Dorsolateral prefrontal cortex (tissue), 122 donors: ENCODE measurements at places on chromosomes 6 and 20.

GRCh38 chr6:36154286-36154685 lies 24.0 kb downstream of the MAPK13 start:
- no peak for DNase-seq

- no peak for DNase-seq
Observed at GRCh38 chr6:156828280-156828703, 51.1 kb downstream of the ARID1B start.

- peak; percentile 77 for DNase-seq
Observed at GRCh38 chr6:27251606-27252251, 4.2 kb downstream of the PRSS16 start.

GRCh38 chr6:46632053-46632452 lies 20.6 kb downstream of the CYP39A1 start:
- no peak for DNase-seq

DNA sequence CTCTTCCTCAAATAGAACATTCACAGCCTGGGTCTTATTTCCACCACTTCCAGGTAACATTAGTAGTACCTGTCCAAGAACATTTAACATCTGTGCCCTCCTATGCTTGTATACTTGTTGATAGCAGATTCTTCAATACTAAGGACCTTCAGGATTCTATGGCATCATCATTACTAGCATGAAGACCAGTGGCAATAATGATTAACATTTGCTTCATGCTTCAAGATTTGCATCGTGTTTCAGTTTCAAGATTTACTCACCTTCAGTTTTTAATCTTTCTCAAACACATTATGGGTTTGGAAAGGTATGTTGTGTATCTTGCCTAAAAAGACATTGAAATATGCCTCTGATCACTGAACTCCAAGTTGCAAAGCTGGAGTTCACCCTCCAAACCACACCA lies 412.8 kb upstream of the NRSN1 start:
- DNase-seq = no peak

DNA sequence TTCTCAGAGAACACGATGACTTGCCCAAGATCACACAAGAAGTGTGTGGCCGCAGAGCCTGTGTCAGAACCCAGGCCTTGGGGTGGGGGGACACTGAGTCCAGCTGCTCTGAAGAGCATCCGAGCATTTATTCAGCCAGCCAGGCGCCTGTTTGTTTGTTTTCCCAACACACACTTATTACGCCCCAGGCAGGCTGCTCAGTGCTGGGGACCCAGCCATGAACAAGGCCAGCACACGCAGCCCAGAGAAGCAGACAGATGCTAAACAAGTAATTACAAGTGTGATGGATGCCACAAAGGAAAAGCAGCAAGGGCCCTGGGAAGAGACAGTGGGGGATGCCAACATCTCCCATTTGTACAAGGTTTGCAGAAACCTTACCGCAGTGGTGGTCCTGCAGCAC lies 19.4 kb upstream of the SIRPA start:
- no peak for DNase-seq

- DNase-seq = no peak
Observed at GRCh38 chr6:71879016-71879415, 7.3 kb upstream of the RIMS1 start.

DNA sequence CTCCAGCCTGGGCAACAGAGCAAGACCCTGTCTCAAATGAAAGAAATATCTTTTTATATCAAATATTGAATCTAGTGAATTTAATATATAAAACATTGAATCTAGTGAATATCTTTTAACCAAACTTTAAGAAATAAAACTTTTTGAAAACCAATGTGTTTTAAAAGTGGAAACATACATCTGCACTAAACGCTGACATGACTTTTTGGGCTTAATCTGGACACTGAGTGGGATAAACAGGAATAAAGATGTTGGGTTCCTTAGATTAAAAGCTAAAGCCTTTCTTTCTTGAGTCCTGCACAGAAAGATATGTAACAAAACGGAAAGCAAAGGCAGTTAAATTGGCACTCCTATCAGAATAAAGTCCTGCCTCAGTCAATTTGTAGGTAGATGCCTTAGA lies 190.2 kb downstream of the ARHGAP18 start:
- DNase-seq = no peak

DNA sequence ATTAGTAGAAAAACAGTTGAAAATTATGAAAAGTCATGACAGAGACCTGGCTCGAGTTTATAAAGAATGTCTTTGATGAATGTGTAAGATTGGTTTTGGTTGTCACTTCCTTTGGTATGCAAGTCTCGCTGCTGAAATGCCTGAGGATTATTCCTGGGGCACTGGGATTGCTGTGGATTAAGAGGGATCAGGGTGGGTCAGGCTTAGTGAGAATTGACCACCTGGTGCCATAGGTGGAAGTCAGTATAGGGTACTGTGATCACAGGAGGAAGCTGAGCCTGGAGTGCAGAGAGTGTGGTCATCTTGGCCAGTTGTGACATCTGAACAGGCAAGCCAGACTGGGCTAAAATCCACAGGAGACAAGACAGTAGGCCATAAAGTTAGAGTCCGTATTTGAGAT lies 34.9 kb downstream of the CEP43 start:
- DNase-seq = no peak

DNA sequence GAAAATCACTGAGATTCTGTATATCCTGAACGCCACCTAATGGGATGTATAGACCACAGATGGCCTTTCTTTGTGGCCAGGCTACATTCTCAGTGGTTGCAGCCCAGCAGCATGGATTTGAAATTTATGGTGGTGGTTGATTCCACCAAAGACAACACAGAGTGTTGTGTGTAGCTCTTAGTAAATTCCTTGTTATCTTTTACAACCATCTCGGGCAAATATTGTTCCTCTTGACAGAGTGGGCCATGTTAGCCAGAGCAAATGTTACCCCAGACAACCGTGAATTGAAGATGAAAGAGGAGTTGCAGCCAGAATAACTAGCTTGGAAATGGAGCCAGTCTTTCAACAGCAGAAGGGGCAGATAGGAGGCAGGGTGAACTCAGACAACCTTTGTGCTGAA lies 39.5 kb downstream of the SLC24A3 start:
- no peak for DNase-seq

DNA sequence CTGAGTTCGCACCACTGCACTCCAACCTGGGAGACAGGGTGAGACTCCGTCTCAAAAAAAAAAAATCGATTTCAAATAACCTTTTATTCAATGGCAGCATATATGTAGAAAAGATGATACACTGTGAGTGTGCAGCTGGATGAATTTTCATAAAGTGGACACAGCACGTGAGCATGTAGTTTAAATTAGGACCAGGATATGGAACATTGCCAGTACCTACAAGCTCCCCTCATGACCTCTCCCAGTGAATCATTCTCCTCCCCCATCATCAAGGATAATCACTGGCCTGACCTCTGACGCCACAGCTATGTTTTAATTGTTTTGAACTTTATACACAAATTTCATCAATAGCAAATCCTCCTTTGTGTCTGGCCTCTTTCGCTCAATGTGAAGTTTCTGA lies 53.8 kb upstream of the HDAC2 start:
- DNase-seq = no peak

GRCh38 chr6:133129556-133129955 lies 111.6 kb upstream of the EYA4 start:
- DNase-seq = no peak

DNA sequence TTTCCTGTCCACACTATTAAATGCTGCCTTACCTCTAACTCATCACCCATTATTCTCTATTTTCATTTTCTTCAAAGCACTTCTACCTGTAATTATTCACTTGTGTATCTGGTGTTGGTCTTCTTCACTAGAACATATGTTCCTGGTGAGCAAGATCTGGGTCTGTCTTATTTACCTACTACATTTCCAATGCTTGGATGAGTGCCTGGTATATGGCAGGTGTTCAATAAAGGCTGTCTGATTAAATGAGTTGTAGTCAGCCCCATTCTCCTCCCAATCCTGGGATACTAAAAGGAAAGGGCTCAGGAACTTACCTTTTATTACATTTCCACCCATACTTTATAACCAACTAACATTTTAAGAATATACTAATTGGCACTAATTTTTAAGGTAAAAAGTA lies 61.0 kb downstream of the CEP162 start:
- DNase-seq = no peak

GRCh38 chr20:58545565-58546415 lies 30.6 kb upstream of the APCDD1L start:
- DNase-seq = no peak

- no peak for DNase-seq
Observed at GRCh38 chr6:158780988-158781691, 38.0 kb downstream of the EZR start.

DNA sequence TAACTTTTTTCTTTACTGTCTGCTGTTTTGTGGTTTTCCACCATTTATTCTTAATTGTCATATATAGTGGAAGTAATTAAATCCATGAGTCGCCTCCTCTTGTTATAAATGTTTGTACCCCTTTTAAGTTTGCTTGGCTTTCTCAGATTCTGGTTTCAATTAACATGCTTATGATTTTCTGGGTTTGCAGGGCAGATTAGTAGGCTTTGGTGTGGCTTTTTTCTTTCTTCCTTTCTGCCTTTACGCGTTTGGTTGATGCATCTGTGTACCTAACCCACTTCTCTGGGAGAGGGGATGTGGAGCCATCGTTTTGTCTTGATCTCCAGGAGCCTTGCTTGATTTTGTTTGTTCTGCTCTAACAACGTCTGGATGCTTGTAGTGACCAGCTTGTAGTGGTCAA lies 100.4 kb downstream of the JARID2 start:
- DNase-seq = no peak

DNA sequence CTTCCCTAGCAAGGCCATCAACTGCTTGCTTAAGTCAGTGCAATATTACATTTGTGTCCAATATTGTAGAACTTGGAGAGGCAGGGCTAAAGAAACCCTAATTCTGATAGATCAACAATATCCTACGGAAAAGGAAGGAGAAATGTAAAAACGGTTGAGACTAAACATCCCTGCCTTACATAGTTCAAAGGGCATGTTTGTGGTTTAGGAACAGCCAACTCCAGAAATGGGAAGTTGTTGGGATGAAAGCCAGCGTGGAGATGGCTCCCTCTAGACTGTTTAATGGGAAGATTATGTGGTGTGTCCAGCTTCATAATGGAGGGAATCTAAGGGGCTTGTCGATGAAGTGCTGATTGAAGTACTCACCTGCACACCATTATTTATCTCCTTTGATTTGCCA lies 145.3 kb upstream of the TENT5A start:
- DNase-seq = no peak

- no peak for DNase-seq
Observed at GRCh38 chr6:27619436-27619835, 146.5 kb upstream of the ZNF184 start.

- DNase-seq = no peak
Observed at GRCh38 chr6:36581716-36582115, 12.4 kb upstream of the SRSF3 start.

GRCh38 chr6:136486357-136486756 lies 63.9 kb downstream of the MAP7 start:
- DNase-seq = no peak

- DNase-seq = no peak
Observed at GRCh38 chr6:115838216-115838615, 222.5 kb downstream of the FRK start.

GRCh38 chr20:25213566-25214425 lies 18.3 kb downstream of the ENTPD6 start:
- DNase-seq = no peak
